ENCODE measurements at places on chromosomes 5 and 9.

GRCh38 chr5:171857489-171857876 is 71.9 kb downstream of the SMIM23 start:
- DNase-seq: no peak

- no peak for DNase-seq
These were observed 184.6 kb downstream of the CDK5RAP2 start for GRCh38 chr9:120395376-120395775.

GRCh38 chr5:169027501-169028061 is 273.4 kb downstream of the SLIT3 start:
- DNase-seq: no peak

- DNase-seq: no peak
These were observed 56.1 kb upstream of the PIP5K1B start for GRCh38 chr9:68648971-68649370.

DNA sequence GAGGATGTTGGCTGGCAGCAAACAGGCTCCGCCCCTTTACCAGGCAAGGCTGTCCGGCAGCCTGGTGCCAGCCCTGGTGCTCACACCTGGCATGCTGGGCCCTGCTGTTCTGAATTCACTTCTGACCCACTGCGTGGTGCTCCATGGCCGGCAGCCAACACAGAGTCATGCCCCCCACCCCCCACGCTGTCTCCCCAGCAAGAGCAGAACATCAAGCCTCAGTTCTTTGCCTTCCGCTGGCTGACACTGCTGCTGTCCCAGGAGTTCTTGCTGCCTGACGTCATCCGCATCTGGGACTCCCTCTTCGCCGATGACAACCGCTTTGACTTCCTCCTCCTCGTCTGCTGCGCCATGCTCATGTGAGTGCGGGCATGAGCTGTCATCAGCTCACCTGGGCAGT is 12.6 kb upstream of the ENDOG start:
- no peak for DNase-seq

Data from cortex of kidney (tissue), 1 donor.